ENCODE measurements at places on chromosomes 13 and 19.

- DNase-seq = no peak
Measured at GRCh38 chr19:2798733-2799132, 13.4 kb downstream of the THOP1 start.

DNA sequence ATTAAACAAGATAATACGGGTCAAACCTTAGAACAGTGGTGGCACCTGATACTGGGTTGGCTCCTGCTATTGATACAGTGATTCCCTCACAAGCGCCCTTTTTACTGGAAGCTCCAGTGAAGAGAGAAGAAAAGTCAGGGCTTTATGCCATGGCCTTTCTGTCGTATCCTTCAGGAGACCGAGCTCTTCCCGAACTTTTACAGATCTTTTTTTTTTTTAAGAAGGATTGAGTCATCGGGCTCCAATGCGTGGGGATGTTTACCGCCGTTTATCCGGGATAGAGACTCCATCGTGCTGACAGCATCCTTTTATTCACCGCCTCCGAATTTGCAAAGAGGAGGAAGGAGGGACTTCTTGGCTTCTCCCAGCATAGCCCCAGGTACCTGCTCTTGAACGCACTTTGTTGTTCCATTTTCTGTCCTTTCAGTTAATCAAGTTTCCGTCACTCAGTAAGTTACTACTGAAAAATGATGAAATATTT lies 574 bp downstream of the ZNF227 start:
- no peak for DNase-seq

DNA sequence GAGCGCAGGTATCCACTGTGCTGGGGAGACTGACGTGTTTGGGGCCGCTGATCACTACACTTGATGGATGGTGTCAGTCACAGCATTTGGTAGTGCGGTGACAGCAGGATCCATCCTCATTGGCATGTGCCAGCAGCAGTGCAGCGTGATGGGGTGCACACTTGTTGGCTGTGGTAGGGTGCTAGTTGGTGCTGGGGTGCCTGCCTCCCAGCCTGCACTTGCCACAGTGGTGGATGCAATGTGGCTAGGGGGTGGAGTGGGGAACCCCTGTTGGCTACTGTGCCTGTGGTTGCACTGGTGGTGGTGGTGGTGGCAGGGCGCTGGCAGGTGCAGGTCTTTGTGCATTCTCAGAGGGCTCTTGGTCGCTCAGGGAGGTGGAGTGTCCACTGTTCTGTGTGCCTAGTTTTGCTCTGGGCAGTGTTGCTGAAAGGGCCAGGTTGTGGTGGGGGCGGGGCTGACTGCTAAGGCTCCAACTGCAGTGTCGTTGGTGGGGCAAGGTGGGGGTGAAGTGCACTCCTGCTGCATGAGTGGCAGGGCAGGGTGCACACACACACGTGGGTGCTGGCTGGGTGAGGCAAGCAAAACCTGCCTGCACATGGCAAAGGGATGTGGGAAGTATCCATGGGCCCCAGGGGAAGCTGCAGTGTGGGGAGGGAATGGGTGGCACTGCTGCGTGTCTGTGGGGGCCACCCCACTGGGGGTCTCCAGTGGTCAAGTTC lies 84.8 kb downstream of the ZMYM2 start:
- DNase-seq = no peak

GRCh38 chr19:39409208-39410016 lies 2.8 kb downstream of the ZFP36 start:
- no peak for DNase-seq

DNA sequence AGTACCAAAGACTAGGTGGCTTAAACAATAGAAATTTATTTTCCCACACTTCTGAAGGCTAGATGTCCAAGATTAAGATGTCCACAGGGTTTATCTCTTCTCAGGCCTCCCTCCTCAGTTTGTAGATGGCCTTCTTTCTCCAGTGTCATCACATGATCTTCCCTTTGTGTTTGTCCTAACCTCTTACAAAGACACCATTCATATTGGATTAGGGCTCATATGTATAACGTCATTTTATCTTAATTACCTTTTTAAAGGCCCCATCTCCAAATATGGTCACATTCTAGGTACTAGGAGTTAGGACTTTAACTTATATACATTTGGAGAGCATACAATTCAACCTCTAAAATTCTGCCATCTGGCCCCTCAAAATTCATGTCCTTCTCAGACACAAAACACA lies 34.3 kb downstream of the N4BP2L2 start:
- no peak for DNase-seq

- no peak for DNase-seq
Measured at GRCh38 chr19:11423791-11424181, 4.7 kb upstream of the RGL3 start.

GRCh38 chr13:110664041-110664440 lies 41.9 kb downstream of the CARS2 start:
- DNase-seq = no peak

GRCh38 chr19:7658219-7658686 lies 10.6 kb upstream of the RETN start:
- no peak for DNase-seq

DNA sequence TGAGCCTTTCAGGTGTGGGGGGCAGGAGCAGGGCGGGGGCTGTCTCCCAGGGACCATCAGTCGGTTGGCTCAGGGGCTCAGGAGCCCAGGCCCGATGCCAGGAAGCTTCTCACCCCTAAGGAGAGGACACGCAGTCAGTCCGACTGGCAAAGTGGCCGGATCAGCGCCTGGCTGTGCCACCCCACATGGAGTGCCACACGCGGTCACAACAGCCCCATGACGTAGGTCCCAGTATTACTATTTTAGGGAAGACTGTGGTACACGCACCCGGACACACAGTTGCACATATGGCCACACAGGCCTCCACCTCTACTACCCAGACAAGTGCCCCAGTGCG lies 29.3 kb upstream of the GRTP1 start:
- DNase-seq = no peak

- DNase-seq = no peak
Measured at GRCh38 chr19:33278403-33279269, 23.7 kb downstream of the CEBPA start.

DNA sequence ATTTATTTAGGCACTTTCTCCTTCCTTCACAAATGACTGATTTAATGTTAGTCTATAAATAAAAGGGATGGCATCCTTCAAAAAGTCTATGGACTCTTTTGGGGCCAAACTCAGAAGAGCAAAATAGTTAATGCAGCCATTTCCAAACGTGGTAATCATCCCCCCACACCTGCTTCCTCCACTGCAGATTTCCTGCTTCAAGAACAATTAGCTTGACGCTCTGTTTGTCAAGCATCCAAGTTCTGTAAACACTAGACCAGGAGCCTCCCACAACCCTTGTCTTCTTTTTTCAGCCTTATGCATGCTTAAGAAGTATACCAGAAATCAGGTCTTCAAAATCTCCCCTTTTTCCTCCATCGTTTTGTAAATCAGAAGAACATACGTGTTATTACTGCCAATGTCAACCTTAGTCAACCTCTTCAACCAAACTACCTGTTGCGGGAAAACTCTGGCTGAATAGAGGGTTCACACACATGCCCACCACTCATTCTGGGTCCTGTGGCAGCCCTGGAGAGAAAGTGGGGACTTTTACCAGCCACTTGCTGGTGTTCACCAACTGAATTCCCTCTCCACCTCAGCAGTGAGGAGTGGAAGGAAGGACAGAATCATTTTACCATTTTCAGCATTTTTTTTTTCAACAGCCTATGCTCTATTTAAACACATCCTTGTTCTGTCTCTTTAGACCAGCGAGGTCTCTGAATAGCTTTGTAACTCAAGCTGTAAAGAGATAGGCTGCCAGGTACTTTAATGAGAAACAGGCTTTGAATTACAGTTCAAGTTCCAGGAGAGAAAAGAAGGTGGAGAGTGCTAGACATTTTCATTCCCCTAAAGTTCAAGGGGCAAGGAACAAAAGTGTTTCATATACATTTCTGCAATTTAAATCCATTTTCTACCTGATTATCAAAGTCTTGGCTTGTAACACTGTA lies 39.1 kb downstream of the EFNB2 start:
- DNase-seq = no peak

GRCh38 chr19:1159864-1160595 lies 14.0 kb downstream of the SBNO2 start:
- no peak for DNase-seq
